Mesothelial cell of epicardium (in vitro differentiated cells): ENCODE measurements at places on chromosomes 7 and 10.
A peak's percentile ranks its signal among the peaks of the same experiment; 100 is the strongest.

GRCh38 chr10:14184841-14185315 lies 145.8 kb downstream of the FRMD4A start:
- peaks cover 6% of the 10 kb centered on the region for H3K4me1 ChIP-seq
- peak overlapping the region; percentile 36 for H3K27ac ChIP-seq
- no peaks in the 10 kb centered on the region for H3K36me3 ChIP-seq
- H3K27me3 ChIP-seq: peaks cover 18% of the 10 kb centered on the region

DNA sequence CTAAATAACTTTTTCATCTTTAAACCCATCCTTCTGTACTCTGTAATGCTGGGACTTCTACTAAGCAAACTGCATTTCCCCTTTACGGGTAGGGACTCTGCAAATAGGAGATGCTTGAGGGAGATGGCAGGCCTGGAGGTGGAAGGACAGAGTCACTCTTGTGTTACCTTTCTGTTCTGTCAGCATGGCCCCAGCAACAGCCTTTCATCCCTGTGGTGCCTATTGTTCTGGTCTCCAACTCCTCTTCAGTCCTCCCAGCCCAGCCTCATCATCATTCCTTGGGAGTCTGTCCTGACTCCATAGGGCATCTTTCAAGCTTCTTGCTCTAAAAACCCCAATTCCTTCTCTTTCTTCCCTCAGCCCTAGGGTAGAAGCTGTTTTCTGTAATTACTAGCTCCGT lies 230.0 kb downstream of the SNX13 start:
- peaks cover 28% of the 10 kb centered on the region for H3K4me1 ChIP-seq
- no peaks in the 10 kb centered on the region for H3K27me3 ChIP-seq
- no peaks in the 10 kb centered on the region for H3K36me3 ChIP-seq
- DNase-seq: no peak

DNA sequence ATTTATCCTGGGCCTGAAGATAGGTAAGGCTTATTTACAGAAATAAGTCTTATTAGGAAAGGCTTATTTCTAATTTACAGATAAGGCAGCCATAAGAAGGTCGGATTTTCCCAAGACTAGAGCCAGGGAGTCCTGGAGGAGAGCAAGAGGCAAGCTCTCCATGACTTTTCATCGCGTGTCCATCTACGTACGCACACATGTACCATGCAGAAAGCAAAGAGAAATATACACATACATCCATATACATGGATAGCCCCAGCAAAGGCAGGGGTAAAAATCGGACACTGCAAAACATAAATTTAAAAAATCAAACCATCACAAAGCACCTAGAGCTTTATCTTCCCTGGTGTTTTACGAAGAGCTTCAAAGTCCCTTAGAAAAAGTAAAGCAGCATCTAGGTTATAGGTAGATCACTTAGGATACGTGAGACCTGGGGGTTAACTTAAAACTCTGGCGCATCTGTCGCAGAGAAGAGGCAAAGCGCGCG lies 25.8 kb upstream of the ZRANB1 start:
- no peaks in the 10 kb centered on the region for H3K36me3 ChIP-seq
- DNase-seq: no peak
- H3K27me3 ChIP-seq: peaks cover 12% of the 10 kb centered on the region
- peak overlapping the region; percentile 98 for H3K27ac ChIP-seq
- H3K4me3 ChIP-seq: peak overlapping the region; percentile 91

- no peak overlapping the region for H3K4me3 ChIP-seq
- H3K4me1 ChIP-seq: no peaks in the 10 kb centered on the region
- no peaks in the 10 kb centered on the region for H3K27me3 ChIP-seq
- DNase-seq: no peak
- no peaks in the 10 kb centered on the region for H3K36me3 ChIP-seq
Measured at GRCh38 chr7:71165708-71166107, 33.8 kb downstream of the GALNT17 start.

DNA sequence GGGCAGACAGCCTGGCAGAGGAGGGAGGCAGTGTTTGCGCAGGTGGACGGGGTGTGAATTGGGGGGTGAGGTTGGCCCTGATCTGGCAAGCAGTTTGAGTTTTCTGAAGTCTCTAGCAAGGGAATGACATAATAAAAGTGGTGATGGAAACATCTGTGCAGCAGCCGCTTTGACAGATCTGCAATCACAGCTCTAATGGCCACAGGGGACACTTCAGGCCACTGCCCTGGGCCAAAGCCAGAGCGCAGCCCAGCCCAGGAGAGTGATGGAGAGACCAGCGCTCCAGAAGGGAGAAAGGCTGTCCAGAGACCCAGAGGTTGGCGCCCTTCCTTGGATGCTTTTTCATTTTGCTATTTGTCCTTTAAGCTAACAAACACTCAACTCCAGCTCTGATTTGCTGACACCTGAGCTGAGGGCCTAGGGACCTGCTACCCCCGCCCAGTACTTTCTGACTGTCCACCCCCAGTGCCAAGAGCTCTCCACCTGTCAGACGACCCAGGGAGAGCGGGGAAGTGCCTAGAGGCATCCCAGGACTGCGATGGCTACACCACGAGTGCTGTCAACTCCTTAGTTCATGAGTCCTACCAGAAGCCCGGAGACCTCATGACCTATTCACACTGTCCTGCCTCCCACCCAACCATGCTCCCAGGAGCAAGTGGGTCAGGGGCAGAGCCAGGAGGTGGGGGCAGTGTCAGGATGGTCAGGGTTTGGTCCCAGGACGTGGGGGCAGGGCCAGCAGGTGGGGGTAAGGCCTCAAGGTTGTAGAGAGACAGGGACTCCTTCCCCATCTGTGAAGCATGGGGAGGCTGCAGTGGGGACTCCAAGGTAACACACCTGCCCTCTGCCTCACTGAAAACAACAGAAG lies 112.6 kb downstream of the PRKAG2 start:
- H3K27me3 ChIP-seq: peaks cover 10% of the 10 kb centered on the region
- no peak for DNase-seq
- H3K27ac ChIP-seq: no peak overlapping the region
- H3K36me3 ChIP-seq: no peaks in the 10 kb centered on the region

DNA sequence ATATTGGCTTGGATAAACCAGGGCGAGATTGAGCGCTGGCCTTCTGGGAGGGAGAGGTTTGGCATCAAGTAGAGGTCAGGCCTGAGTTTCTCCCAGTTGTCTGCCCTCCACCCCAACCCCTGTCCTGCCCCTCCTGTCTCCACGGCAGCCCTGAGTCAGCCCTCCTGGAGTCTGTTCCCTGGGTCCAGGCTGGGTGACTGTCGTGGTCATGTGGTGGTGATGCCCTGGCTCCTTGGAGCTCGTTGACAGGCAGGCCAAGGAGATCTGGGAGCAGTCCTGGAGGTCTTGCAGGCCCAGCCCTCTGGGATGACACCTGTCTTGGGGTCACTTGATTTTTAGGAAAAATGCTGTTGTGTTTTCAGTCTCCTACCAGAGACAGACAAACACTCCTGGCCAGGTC lies 53.6 kb upstream of the PODXL start:
- DNase-seq: no peak
- peaks cover 36% of the 10 kb centered on the region for H3K4me1 ChIP-seq

GRCh38 chr10:123147635-123148413 lies at the start of gene HMX2:
Gene HMX2 (plus strand): TSS chr10:123148136. CDS start chr10:123148379, 243 bp downstream.
- no peak within 1 kb of the TSS for H3K27ac ChIP-seq
- H3K36me3 ChIP-seq: no peaks in the 10 kb centered on the region
- DNase-seq: no peak
- peaks cover 94% of the 10 kb centered on the region for H3K27me3 ChIP-seq

GRCh38 chr7:49980465-49980864 lies 112.6 kb downstream of the ZPBP start:
- no peaks in the 10 kb centered on the region for H3K4me1 ChIP-seq
- no peak overlapping the region for H3K27ac ChIP-seq
- H3K36me3 ChIP-seq: no peaks in the 10 kb centered on the region
- H3K27me3 ChIP-seq: no peaks in the 10 kb centered on the region
- no peak overlapping the region for H3K4me3 ChIP-seq
